Activated T-helper 9 cell treated with anti-CD3 and anti-CD28 coated beads, Interleukin-2, amount 50 U/mL, for 16 hours (primary cell): ENCODE measurements at places on chromosomes 2 and 18.

GRCh38 chr2:224392545-224392944 lies 9.4 kb downstream of the FAM124B start:
- DNase-seq = no peak

- no peak for DNase-seq
These were observed 22.1 kb downstream of the SRD5A2 start for GRCh38 chr2:31558401-31559295.

DNA sequence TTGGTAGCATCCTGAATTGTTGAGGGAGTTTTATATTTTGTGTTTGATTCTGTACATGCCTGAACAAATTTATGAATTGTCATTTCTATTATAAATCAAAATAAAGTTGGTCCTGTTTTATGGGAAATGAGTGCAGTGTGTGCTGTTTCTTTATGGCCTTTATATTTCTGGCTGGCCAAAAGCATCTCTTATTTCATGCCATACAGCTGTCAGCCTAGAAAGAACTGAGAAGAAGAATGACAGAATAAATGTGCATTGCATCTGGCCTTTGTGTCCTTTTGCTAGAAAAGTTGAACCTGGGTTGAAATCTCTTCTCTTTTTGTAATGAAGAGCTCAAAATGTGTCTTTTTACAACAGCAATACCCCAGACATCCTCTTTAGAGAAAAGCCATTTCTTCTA lies 474.7 kb upstream of the LRATD1 start:
- DNase-seq = no peak

GRCh38 chr18:57576316-57576715 lies 10.2 kb downstream of the FECH start:
- no peak for DNase-seq

DNA sequence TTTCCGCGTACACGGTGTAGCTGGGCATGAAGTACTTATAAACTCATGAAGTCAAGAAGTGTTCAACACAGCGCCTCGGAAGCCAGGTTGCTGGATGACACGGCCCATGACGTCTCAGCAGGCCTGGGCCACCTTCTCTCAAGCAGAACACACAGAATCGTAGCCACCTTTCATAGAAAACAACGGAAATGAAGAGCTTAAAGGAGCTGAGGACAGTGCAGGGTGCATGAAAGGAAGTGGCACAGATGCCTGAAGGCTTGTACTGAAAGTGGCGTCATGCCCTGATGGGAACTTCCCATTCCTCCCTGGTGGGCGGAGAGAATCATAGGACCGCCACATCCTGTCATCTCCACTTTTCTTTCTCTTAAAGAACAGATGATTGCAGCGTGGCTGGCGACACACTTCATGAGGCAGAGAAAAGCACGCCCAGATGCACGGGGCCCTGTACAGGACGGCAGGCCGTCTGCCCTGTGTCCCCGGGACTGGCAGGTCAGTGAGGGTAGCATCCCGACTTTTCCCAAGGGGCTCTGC lies 31.1 kb downstream of the HDAC4 start:
- peak; percentile 59 for DNase-seq

GRCh38 chr2:9847140-9847539 lies 3.9 kb downstream of the TAF1B start:
- no peak for DNase-seq

- no peak for DNase-seq
These were observed 120.6 kb downstream of the EHBP1 start for GRCh38 chr2:62826141-62826540.

GRCh38 chr2:159892990-159893810 lies 95.2 kb upstream of the CD302 start:
- no peak for DNase-seq

DNA sequence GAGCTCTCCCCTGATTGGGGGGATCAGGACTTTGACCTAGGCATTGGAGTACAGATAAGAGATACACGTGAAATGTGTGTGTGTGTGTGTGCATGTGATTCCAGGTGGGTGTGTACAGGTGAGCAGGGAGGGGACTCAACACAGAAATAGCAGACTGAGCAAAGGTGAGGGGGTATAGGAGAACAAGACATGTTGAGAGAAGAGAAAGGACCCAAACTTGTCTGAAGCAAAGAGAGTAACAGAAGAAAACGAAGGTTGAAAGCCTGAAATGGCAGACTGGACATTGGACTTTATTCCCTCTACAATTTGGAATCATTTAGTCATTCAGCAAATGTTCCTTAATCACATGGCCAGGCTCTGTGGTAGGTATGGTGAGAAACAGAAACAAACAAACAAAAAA lies 23.3 kb downstream of the MRO start:
- DNase-seq = no peak

GRCh38 chr2:145638675-145639074 lies 1118.8 kb upstream of the ZEB2 start:
- no peak for DNase-seq

GRCh38 chr2:204545861-204546735 lies 823 bp downstream of the PARD3B start:
- DNase-seq = no peak

GRCh38 chr2:77085561-77085960 lies 436.6 kb downstream of the LRRTM4 start:
- no peak for DNase-seq

- no peak for DNase-seq
These were observed 27.5 kb downstream of the CDH20 start for GRCh38 chr18:61360404-61361383.

- DNase-seq = no peak
These were observed 47.6 kb downstream of the HNRNPLL start for GRCh38 chr2:38554973-38555595.

DNA sequence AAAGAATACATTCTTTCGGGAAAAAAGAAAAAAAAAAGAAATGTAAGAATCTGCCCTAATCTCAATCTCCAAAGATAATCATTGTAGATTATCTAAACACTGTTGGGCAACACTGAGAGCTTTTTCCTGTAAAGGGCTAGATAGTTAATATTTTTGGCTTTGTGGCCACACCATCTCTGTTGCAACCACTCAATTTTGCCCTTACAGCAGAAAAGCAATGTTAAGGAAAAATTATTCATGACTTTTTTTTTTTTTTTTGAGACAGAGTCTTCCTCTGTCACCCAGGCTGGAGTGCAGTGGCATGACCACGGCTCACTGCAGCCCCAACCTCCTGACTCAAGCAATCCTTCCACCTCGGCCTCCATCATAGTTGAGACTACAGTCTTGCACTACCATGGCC lies 17.3 kb upstream of the FZD5 start:
- no peak for DNase-seq

- no peak for DNase-seq
These were observed 182.5 kb downstream of the TCF4 start for GRCh38 chr18:55405475-55405874.

DNA sequence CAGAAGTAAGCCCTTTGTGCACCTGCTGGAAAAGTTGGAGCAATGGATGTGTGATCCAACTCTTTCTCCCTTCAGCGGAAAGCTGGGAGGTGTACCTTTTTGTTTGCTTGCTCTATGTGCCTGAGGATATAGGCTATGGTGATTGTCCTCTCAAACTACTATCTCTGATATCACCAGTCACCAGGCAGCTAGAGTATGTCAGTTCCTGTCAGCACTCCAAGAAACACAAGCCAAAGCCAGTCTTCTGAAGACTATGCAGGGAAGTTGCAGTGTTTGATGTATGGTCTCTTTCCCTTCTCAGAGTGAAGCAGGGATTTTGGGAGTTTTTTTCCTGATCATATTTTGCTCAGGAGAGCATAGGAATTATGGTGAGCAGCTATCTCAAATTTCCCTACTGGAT lies 146.4 kb downstream of the PTH2R start:
- no peak for DNase-seq

DNA sequence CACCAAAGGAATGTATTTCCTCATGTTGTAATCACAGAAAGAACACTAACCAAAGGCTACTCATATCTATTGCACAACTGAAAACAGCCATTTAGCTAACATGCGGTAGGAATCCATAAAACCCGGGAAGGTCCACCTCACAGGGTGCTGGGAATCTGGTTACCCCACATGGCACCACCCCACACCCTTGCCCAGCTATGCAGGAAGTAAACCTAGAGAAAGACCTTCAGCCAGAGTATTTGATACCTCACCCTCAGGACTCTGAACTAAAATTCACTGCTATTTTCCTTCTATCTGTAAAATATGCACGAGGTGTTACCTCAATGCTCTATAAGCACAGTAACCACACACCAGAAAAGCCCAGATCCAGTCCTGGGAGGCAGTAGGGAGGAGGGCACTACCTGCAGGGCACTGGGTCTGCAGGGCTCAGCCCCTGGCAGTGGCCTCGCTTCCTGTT lies 45.8 kb downstream of the PTPN2 start:
- no peak for DNase-seq

GRCh38 chr18:55351980-55352714 lies 235.8 kb downstream of the TCF4 start:
- no peak for DNase-seq

GRCh38 chr2:70580352-70580751 lies 26.7 kb upstream of the TGFA start:
- DNase-seq = no peak
